ENCODE measurements at places on chromosomes 6 and 20. TPM values are rescaled to one million over a fixed set of nuclear protein-coding genes. Genes with fewer than 3 reads are reported as not detected.

DNA sequence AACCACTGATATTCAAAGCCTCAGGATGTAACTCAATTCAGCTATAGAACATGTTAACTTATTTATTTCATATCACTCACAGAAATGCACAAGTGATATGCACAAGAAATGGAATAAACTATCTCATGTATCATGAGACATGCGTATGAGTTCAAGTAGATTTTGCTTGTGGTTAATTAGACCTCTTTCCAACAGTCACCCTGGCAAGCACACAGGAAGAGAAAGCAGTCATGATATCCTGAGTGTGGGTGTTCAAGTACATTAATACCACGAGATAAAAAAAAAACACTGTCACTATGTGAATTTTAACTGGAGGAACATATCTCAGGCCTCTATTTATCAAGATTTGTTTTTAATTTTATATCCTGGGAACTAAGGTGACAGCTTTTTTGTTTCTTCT lies 64.2 kb downstream of the LAMP5 start:
- DNase-seq = no peak

GRCh38 chr6:109722011-109722410 lies 30.9 kb downstream of the FIG4 start:
- DNase-seq = no peak

DNA sequence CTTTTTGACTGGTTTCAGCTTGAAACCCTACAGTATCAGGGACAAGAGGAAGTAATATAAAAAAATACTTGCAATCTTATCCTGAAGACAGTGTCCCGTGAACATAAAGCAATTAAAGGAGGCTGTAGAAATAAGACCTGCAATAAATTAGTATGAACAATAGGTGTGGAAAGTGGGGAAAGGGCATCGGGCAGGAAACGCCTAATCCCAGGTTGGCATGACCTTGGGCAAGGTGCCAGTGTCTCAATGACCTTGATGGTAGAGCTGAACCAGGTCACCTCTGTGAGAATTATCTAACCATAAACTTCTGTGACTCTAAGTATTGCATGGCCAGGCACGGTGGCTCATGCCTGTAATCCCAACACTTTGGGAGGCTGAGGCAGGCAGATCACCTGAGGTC lies 115.2 kb downstream of the LY86 start:
- DNase-seq = no peak

DNA sequence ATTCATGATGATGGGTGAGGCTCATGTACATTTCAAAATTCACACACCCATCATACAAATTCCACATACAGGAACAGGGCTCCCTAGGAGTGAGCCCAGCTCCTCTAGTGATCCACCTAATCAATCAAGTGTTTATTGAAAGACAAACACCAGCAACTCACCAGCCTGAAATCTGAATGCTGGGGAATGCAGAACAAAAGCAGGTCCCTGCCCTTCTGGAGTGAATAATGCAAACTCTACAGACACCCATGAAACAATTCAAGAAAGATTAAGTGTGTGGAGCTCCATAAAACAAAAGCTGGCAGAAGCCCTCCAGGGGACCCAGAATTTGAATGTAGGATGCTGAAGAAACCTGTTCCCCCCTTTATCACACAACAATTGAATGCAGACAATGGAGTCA lies 396.7 kb upstream of the JARID2 start:
- no peak for DNase-seq

DNA sequence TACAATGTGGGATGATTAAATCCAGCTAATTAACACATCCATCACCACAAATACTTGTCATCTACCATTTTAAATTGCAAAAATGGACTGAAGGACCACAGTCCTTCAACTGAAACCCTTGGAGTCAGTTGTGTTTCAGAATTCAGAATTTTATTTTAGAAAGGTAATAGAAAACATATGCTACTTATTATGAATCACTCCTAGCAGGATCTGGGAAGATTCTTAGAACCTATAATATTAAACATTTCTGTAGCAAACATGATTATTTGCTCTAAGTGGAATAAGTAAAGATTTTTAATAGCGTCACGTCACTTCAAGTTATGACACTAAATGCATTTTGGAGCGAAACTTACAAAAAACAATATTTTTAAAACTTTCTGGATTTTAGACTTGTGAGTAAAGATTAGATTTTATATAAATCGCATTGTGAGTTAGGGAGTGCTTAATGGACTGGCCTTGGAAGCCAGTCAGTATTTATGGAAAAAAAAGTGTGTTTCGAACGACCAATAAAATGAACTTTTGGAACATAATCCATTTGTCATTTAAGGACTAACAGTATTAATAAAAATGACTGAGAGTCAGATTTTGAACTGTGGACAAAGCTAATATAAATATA lies 71.8 kb upstream of the PHACTR2 start:
- no peak for DNase-seq

GRCh38 chr6:21949211-21949801 lies 347.5 kb downstream of the PRL start:
- peak; percentile 12 for DNase-seq

The ZBP1 gene
- total RNA-seq = not detected

The LGSN gene
- total RNA-seq = 0.53 TPM
